ENCODE measurements at places on chromosomes 1 and 21.

DNA sequence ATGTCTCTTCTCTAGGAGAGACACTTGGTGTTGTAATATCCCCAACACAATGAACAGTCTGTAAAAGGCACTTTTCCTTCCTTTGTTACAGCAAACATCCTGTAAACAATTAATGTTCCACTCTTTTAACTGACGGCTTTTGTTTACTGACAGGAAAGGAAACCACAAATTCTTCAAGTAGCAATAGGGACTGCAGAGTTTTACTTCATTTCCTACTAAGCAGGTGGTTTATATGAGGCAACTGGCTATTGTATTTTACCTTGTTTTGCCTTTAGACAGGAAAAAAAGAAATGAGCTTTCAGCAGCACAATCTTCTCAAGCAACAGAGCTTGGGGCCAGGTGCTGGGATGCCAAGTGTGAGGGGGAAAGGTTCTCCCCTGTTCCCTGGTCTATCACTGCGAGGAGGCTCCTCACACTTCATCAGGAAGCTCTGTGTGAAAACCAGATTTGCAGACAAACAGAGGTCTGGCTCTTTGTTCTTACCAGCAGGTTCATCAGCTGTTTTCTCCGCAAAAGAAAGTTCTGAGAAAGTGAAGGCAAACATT lies 51.2 kb downstream of the SIPA1L2 start:
- DNase-seq: no peak

DNA sequence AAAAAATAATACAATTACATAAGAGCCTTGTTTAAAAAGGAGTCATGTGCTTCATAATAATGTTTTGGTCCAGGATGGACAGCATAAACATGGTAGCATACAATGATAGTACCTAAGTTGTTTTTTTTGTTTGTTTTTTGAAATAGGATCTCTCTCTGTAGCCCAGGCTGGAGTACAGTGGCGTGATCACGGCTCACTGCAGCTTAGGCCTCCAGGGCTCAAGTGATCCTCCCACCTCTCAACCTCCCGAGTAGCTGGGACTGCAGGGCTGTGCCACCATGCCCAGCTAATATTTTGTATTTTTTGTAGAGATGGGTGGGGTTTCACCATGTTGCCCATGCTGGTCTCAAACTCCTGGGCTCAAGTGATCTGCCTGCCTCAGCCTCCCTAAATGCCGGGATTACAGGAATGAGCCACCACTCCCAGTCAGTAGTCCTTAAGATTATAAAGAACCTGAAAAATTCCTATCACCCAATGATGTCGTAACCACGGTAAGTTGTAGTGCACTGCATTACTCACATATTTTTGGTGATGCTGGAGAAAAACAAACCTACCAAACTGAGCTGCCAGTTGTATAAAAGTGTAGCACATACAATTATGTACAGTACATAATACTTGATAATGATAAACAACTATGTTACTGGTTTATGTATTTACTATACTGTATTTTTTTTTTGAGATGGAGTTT lies 22.4 kb upstream of the RCOR3 start:
- no peak for DNase-seq

- DNase-seq: no peak
These were observed 1.8 kb downstream of the IFNAR2 start for GRCh38 chr21:33231526-33231925.

- no peak for DNase-seq
These were observed 5.6 kb downstream of the WNT9A start for GRCh38 chr1:227942021-227942715.

GRCh38 chr1:942864-943533 lies 16.1 kb downstream of the NOC2L start:
- DNase-seq: no peak
